ENCODE measurements at places on chromosomes 1 and 21. TPM values are rescaled to one million over a fixed set of nuclear protein-coding genes. Genes with fewer than 3 reads are reported as not detected.

GRCh38 chr1:112337028-112337531 is 58.9 kb upstream of the CTTNBP2NL start:
- H3K4me1 ChIP-seq: peaks cover 14% of the 10 kb centered on the region
- no peak overlapping the region for H3K4me3 ChIP-seq
- no peak for DNase-seq
- H3K27ac ChIP-seq: no peak overlapping the region

DNA sequence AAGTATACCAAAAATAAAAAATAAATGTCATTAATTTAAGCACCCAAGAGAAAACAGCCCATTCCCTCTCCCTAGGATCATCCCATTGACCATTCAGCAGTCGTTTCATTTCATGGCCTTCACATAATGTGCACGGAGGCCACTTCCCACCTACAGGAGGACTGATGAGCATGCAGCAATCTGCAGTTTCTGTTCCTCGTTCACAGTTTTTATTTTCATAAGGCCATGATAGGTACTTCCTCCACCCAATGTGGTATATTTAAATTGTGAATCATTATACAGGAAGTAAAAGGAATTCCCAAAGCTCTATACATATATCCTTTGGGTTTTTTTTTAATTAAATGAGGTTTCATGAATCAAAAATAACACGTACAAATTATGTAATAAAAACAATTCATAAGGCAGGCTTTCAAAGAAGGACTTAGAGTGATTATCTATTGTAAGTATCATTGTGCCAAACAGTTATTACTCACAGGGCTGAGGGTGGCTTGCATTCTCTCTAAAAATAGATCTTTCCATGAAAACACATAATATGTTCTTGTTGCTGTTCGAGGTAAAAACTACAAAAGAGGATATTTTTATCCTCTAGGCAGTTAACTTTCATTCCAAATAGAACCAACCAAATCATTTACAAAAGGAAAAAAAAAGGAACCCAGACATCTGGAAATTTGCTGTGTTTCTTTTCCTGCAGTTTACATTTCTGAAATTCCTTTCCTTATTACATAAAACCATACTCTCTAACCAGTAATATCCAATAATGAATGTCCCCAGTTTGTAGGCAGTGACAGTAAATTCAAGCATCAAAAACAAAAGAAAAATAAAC is 27.5 kb upstream of the SLC44A3 start:
- no peak for DNase-seq
- H3K4me1 ChIP-seq: no peaks in the 10 kb centered on the region
- no peaks in the 10 kb centered on the region for H3K36me3 ChIP-seq

- no peak overlapping the region for H3K27ac ChIP-seq
- no peaks in the 10 kb centered on the region for H3K27me3 ChIP-seq
Observed at GRCh38 chr1:66302815-66303214, 231.1 kb upstream of the SGIP1 start.

DNA sequence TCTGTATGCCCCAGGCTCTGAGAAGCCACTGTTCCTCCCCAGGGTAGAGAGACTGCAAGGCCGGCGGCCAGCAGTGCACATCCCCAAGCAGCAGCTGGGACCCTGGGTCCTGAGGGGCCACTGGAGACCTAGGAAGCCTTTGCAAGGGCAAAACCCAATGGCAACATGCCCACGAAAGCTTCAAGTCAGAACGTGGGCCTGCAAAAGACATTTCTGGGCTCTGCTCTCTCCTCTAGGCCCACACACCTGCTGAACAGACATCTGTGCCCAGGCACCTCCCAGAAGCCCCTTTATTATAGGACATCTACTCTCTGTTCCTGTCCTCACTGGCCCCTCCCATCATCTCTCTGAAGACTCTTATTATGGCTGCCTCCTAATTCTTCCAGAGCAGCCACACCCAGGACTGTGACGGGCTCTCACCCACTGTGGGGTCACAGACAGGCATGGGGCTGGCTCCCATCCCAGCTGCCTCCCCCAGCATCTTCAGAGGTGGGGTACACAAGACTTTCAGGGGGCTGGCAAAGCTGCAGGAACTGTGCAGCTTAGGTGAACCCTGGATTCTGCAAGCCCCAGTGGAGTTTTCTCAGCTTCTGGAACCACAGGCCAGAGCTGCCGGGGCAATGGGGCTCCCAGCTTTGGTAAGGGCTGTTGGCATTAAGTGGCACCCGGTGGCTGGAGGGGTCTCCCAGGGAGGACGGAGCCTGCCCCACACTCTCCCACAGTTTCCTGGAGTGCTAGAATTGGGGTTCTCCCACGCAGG is 12.6 kb downstream of the TRIM11 start:
- H3K36me3 ChIP-seq: peaks cover 15% of the 10 kb centered on the region
- H3K27ac ChIP-seq: peak overlapping the region; percentile 13
- no peak overlapping the region for H3K4me3 ChIP-seq
- H3K27me3 ChIP-seq: no peaks in the 10 kb centered on the region
- DNase-seq: no peak

DNA sequence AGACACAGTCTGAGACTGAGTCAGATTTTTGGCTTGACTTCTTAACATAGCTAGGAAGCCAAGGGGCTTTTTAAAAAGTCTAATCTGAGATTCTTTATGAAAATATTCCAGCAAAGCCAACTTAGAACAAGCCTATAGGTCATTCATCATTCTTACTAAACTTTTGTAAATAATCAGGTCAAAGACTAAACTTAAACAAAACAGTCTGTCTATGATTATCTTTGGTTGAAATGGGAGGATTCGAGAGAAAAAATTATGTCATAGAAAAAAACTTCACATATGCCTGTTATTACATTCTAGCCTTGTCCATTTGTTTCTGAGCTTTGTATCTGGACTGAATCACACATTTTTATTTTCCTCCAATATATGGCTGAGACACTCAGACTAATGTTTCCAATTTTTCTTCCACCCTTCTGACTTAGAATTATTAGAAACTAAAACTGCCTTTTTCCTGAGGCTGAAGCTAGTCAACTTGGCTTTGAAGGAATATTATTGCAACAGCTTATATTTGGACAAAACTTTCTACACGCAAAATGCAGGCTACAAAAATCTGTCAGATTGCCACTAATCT is 83.3 kb downstream of the ETS2 start:
- H3K4me3 ChIP-seq: no peak overlapping the region
- DNase-seq: no peak
- no peaks in the 10 kb centered on the region for H3K36me3 ChIP-seq
- no peak overlapping the region for H3K27ac ChIP-seq
- no peaks in the 10 kb centered on the region for H3K27me3 ChIP-seq

- H3K36me3 ChIP-seq: no peaks in the 10 kb centered on the region
- no peak overlapping the region for H3K27ac ChIP-seq
- H3K4me1 ChIP-seq: peaks cover 45% of the 10 kb centered on the region
- no peak for DNase-seq
Observed at GRCh38 chr1:221841251-221841982, 99.5 kb upstream of the DUSP10 start.

- no peak for DNase-seq
- H3K27ac ChIP-seq: no peak overlapping the region
- peaks cover 61% of the 10 kb centered on the region for H3K27me3 ChIP-seq
- peaks cover 3% of the 10 kb centered on the region for H3K4me1 ChIP-seq
Observed at GRCh38 chr1:237040823-237041222, 1.2 kb upstream of the RYR2 start.

DNA sequence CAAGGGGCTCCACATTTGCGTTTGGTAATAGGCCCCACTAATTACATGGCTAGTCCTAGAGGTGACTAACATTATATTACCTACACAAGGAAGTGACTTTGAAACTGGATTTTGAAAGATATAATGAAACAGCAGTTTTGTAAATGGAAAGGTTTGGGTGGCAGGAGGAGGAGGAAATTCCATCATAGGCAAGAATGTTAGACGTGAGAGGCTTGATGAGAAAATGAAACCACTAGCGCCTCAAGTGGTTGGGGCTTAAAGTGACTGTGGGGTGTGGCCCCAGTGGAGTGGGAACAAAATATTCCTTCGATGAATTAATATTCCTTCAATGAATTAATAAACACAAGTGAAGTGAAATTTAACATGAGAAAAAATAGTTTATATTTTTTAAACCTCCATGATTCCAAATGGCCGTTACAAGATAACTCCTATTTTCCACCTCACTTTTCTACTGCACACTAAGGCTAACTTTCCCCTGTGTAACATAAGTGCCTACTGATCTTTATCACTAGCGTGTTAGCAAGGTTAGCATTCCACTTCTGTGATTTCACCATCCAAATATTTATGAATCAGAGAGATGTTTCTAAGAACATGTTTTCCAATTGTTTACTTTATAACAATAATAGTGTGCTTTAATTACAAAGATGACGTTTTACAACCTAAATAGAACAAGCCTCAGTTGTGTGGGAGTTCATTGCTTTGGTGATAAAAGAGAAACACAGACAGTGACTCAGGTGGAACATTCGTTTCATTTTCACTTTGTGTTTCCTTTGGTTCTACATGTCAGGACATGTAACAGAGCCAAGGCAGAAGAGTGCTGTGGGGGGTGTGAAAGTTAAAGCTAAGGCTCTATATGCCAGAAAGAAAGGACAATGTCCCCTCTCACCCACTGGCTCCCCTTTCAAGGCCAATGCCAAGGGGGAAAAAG is 12.5 kb upstream of the ATF3 start:
- peaks cover 10% of the 10 kb centered on the region for H3K4me1 ChIP-seq
- no peak for DNase-seq
- H3K27me3 ChIP-seq: no peaks in the 10 kb centered on the region
- no peaks in the 10 kb centered on the region for H3K36me3 ChIP-seq
- H3K4me3 ChIP-seq: peak overlapping the region; percentile 43

Gene LEMD1
- total RNA-seq: 1.4 TPM

Gene KIF21B
- 0.53 TPM for total RNA-seq

GRCh38 chr1:70963374-70963773 is 84.2 kb downstream of the PTGER3 start:
- no peak overlapping the region for H3K4me3 ChIP-seq
- H3K4me1 ChIP-seq: no peaks in the 10 kb centered on the region
- no peak overlapping the region for H3K27ac ChIP-seq
- no peaks in the 10 kb centered on the region for H3K27me3 ChIP-seq
- H3K36me3 ChIP-seq: no peaks in the 10 kb centered on the region
- DNase-seq: no peak

DNA sequence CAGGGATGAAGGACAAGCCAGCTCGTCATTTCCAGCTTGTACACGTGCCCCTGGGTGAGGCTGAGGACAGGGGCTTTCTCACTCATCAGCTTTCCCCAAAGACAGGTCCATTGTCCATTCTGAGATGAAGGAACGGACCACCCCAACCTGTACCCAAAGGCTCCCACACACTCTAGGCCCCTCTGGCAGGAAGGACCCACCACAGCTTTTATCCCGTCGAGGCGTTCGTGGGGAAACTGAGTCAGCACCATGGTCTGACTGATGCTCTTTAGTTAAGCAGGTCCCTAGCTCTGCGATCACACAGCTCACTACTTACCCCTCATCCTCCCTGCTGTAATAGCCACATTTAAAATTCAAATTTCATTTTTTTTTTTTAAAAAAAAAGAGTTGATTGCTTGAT is 117.3 kb downstream of the AJAP1 start:
- H3K4me1 ChIP-seq: no peaks in the 10 kb centered on the region
- no peaks in the 10 kb centered on the region for H3K27me3 ChIP-seq
- DNase-seq: no peak
- no peak overlapping the region for H3K4me3 ChIP-seq
- H3K27ac ChIP-seq: no peak overlapping the region

DNA sequence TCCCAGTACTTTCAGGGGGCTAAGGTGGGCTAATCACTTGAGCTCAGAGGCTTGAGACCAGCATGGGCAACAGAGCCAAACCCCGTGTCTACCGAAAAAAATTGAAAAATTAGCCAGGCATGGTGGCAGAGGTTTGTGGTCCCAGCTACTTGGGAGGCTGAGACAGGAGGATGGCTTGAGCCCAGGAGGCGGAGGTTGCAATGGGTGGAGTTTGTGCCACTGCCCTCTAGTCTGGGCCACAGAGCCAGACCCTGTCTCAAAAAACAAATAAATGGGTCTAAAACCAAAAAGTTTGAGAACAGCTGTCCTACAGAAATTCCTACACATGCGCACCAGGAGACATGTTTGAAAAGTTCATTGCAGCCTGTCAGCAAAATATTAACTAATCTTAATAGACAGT is 5.5 kb downstream of the SCAF4 start:
- no peaks in the 10 kb centered on the region for H3K36me3 ChIP-seq
- no peak for DNase-seq
- peaks cover 77% of the 10 kb centered on the region for H3K4me1 ChIP-seq
- no peaks in the 10 kb centered on the region for H3K27me3 ChIP-seq
- H3K27ac ChIP-seq: no peak overlapping the region

DNA sequence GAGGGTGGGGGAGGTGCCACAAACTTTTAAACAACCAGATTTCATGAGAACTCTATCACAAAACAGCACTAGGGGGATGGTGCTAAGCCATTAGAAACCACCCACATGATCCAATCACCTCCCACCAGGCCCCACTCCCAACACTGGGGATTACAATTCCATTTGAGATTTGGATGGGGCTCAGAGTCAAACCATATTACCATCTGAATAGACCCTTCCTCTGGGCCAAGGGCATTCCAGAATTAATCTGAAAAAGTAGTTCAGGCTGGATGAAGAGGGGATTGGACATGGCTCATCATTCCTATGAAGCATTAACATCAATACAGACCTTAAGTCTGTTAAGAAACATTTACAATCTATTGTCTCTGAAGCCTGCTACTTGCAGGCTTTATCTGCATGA is 149.9 kb upstream of the DNAH14 start:
- H3K36me3 ChIP-seq: no peaks in the 10 kb centered on the region
- no peak overlapping the region for H3K4me3 ChIP-seq
- no peaks in the 10 kb centered on the region for H3K4me1 ChIP-seq
- DNase-seq: no peak
- H3K27ac ChIP-seq: no peak overlapping the region
- H3K27me3 ChIP-seq: no peaks in the 10 kb centered on the region

Gene PEX11B
- total RNA-seq: 30.3 TPM

Gene RNF187
- 71.8 TPM for total RNA-seq

DNA sequence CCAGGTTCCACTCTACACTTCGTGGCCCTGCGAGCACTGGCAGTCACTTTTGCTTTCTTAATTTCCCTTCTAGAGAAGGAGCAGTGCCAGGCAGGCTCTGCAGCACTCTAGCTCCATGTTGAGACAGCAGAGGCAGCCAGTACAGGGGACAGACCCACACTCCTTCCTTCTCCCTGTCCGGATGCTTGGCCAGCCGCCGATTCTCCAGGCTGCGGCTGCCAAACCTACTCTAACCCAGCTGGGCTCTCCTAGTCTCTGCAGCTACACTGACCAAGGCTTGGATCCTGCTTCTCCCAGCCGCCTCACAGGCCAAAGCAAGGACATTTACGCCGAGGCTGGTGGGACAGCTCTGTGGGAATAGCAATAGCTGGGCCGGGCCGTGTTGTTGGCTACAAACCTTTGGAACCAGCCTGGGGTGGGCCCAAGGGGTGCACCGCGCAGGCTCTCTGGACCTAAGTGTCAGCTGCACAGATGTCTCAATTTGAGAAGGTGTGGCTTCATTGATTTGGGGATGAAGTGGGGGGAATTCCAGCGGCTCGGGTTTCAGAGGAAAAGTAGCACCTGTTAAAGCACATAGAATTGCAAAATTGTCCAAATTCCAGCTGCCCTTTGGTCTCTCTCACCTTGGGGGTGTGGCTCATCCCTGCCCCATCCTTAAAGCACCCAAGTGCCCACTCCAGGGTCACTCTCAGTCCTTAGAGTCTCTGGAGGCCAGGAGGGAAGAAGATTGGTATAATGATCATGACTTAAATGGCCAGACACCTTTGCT is 3.2 kb downstream of the BARHL2 start:
- H3K36me3 ChIP-seq: no peaks in the 10 kb centered on the region
- peaks cover 68% of the 10 kb centered on the region for H3K27me3 ChIP-seq
- peaks cover 43% of the 10 kb centered on the region for H3K4me1 ChIP-seq
- no peak overlapping the region for H3K4me3 ChIP-seq
- no peak for DNase-seq
